ENCODE measurements at places on chromosomes 4 and X.

DNA sequence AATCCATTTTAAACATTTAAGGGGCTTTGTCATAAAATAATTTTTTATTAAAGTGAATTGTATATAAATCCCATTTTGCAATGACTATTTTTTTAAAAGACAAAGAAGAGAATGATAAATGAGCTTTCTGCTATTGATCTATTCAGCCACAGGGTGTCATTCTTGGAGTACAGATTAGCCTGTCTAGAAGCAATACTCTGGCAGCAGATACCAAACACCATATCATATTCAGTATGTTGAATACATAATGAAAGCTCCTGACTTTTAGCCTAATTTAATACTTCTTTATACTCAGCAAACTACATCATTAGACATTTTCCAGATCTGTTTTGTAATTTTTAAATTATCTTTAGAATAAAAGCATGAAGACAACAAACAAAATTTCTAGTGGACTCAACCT lies 496.3 kb downstream of the PDGFC start:
- no peak for DNase-seq

- DNase-seq = no peak
Observed at GRCh38 chr4:71729856-71730255, 54.0 kb downstream of the GC start.

DNA sequence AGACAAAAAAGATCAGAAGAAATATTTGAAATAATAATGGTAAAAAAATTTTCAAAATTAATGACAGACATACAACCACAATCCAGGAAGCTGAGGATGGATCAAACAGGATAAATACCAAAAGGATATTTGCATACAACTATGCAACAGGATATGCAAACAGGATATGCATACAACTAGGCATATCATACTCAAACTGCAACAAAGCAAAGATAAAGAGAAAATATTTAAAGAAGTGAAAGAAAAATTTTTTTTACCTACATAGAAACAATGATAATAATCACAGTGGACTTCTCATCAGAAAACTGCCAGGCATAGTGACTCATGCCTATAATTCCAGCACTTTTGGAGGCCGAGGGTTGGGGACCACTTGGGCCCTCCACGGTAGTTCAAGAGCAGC lies 11.3 kb upstream of the DHX15 start:
- DNase-seq = no peak

DNA sequence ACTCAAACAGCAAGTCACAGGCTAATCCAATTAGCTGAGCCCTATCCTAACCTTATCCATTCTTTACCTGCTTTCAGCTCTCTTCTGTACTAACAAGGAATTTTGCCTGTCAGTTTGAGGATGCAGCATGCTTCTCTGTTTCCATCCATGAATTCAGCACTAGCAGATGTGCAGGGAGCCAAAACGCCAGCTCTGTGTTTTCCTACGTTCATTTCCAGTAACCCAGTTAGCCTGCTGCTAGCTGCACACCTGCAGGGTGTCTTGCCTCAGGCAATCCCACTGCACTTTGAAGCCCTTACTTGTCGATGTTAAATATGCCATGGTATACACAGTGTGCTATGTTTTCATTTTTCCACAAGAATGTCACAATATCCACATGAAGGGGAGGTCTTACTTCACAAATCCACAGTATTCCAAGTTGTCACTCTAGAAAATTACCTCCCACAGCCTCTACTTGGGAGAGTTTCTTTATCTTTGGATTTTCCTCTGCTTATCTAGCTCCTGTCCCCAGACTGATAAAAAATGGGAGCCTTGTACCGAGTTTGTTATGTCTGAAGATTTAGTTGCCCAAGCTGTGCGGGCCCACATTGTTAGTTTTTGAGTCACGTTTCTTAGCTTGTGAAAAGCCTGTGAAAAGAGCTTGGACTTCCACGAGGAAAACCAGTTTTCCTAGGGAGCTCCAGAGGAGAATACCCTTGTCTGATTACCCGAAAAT lies 127.6 kb upstream of the HHIP start:
- DNase-seq = no peak

- peak; percentile 72 for DNase-seq
Observed at GRCh38 chrX:106177106-106177981, 9.2 kb downstream of the PWWP3B start.

DNA sequence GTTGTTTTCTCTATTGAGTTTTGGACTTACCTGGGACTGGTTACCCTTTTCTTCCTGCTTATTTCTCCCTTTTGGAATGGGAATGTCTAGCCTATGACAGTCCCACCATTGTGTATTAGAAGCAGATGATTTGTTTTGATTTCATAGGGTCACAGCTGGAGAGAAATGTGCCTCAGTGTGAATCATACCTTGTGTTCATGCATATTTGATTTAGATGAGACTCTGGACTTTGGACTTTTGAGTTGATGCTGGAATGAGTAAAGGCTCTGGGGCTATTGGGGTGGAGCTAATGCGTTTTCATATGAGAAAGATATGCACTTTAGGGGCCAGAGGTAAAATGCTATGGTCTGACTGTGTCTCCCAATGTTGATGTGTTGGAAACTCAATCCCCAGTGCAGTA lies 30.5 kb upstream of the TEX13C start:
- no peak for DNase-seq

- no peak for DNase-seq
Observed at GRCh38 chr4:86338989-86339388, 20.9 kb downstream of the MAPK10 start.

DNA sequence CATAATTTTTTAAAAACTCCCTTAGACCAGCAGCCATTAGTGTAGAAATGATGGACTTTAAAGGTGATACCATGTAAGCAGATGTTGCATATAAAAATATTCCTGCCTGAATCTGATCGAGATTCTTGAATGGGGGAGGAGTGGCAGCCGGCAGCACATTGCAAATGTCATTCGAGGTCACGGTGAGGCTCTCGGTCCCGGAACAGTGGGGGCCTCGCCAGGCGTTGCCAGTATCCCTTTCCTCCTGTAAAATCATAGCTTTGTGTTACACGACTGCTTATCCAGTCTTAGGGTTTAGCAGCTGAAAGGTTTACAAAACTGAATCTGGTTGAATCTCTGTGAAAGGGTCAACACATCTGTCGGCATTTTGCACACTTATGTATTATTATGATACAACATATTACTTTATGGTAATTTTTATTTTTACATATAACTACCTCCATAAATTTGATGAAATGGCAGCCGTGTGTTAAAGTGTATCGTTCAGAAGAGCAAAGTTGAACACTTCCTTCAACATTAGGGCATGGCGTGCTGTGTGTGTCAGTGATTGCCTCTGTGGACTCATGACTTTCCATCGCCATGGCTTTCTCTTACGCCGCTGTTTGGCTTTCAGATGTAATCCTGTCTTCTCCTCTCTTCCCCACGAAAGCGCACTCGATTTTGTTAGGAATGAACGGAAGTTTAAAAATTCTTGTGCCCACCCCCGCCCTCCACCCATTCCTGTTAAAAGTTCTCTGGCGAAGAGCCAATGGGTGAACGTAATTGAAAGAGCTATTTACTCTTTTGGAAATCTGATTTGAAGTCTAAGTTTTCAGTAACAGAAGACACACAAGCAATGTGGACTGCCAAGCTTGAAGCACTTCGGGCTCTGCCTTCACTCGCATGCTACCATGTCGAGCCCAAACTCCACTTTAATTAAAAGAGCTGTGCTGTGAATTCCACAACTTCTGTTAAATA lies 114.8 kb downstream of the STOX2 start:
- DNase-seq = no peak

GRCh38 chr4:95340191-95340590 lies 208.6 kb downstream of the UNC5C start:
- no peak for DNase-seq

DNA sequence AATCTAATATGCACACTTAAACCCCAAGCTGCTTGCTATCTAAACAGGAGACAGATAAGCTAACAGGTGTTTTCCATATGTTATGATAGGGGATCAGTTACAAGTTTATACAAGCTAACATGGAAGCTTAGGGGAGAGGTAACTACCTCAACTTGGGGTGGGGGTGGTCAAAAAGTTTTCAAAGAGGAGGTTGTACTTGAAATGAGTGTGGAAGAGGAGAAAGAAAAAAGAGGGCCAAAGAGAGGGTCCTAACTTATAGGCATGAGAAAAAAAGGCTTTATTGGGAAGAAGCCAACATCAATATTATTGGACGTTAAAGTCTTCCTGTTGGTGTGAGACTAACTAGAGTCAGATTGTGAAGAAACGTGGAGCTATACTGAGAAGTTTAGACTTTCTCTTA lies 205.9 kb downstream of the NDST4 start:
- DNase-seq = no peak

- DNase-seq = no peak
Observed at GRCh38 chr4:2745981-2746806, 9.9 kb downstream of the TNIP2 start.

DNA sequence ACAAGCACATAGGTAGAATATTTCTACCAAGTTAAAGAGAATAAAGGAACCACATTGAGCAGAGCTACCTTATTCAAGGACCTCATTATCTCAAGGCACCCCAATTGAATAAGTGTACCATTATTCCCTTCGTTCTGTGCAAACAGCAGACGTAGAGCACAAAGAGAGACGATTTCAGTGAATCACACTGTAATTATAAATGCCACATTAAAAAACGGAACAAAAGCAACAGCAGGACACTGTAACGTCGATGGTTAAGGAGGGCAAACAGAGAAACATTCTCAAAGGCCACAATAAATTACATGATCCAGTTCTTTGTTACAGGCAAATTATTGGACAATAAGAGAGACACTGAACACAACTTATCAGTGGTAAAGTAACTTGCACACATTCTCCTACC lies 644.1 kb upstream of the TENM3 start:
- no peak for DNase-seq

GRCh38 chr4:107035819-107036583 lies at the start of gene DKK2:
Gene DKK2 (minus strand): TSS chr4:107036313. CDS start chr4:107035591, 722 bp downstream.
- DNase-seq = peak; percentile 55

- DNase-seq = no peak
Observed at GRCh38 chr4:169689681-169690080, 68.1 kb downstream of the HPF1 start.

DNA sequence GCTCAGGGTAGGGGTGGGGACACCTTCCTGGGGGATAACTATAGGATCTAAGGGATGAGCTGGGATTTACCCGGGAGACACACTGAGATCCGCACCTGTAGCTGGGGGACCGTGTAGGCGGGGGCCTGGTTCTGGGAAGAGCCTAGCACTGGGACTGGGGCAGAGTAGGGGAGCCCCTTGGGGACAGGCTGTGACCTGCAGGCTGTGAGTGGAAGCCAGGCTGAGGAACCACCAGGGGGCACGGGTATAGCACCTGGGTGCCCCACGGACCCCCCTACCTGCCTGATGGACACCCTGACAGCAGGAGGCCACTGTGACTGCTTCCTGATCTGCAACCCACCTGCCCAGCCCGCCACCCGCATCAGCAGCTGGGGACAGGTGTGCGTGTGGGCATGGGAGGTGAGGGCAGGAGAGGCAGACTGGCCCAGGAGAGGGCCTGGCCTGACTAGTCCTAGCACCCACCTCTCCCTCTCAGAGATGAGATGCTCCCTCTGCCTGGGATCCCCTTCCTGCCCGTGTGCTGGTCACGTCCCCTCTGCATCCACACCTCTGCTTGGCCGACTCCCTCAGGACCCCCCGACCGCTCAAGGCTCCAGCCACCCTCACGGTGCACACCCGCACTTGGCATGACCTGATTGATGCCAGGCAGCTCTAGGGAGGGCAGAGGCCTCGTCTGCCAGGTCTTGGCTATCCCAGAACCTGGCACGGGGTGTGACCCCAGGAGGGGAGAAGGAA lies 94.2 kb upstream of the NKX1-1 start:
- DNase-seq = no peak

DNA sequence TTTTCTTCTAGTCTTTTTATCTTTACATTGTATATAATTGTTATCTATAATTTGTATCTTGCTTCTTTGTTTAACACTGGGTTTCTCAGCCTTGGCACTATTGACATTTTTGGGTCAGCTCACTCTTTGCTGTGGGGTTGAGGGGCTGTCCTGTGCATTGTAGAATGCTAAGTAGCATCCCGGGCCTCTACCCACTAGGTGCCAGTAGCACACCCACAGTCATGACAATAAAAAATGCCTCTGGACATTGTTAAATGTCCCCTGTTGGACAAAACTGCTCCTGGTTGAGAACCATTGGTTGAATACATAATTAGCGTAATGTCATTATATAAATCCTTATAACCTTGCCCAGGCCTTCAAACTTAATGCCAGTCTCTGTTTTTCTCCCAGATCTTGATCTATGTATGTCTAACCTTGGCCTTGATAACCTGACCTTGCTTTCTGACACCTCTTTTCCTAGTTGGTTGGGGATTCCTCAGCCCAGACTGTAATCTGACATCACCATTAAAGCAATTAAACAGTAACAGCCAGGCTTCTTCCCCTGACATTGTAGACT lies 46.1 kb downstream of the DCX start:
- no peak for DNase-seq

DNA sequence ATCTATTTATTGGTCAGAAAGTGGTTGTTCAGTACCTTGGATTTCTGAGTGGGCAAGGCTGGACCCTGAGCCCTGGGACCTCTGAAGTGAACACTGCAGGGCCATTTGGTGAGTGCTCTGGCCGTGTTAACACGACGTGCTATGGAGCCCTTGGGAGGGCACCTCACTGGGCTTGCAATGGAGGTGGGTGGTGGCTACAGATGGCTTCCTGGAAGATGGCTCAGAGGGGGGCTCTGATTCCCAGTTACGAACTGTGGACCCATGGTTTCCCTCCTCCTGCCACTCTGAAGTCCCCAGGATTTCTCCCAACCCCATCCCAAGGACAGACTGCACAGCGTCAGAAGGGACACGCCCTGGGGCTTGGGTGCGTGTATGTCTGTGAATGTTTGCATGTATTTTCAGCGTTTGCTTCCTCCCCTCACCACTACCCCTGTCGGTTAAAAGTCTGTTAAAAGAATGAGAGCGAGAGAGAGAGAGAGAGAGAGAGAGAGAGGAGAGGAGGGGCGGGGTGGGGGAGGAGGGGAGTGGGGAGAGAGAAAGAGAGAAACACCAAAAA lies 3.7 kb upstream of the RHOH start:
- DNase-seq = no peak

DNA sequence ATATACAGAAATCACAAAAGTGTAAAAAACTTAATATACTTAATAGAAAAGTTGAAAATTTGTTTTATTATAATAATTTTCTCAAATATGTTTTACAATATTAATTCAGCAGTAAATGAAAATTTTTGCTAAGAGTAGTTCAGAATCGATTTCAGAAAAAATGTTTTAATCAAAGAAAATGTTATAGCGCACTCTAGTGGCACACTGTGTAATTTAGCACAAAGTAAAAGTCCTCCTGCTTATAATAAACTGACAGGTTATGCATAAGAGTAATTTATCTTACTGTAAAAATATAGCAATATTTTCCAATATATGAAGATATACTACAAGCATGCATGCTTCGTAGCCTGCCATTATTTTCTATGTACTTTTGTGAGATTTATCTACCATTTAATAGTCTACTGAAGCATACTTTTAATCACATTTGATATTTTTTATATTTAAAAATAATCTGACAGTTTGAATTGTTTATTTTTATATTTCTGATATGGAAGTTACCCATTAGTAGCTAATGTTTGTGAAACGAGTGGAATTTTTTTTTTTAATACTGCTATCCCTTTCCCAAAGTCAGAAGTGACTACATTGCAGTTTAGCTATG lies 217.9 kb upstream of the KLHL4 start:
- no peak for DNase-seq

- DNase-seq = no peak
Observed at GRCh38 chr4:158599150-158599549, 72.5 kb downstream of the C4orf46 start.

GRCh38 chr4:1703867-1704266 lies 8.3 kb downstream of the SLBP start:
- no peak for DNase-seq

Data from ecto neural progenitor cell (in vitro differentiated cells).